ENCODE measurements at places on chromosomes 6 and 20. TPM values are rescaled to one million over a fixed set of nuclear protein-coding genes. Genes with fewer than 3 reads are reported as not detected.
A peak's percentile ranks its signal among the peaks of the same experiment; 100 is the strongest.

DNA sequence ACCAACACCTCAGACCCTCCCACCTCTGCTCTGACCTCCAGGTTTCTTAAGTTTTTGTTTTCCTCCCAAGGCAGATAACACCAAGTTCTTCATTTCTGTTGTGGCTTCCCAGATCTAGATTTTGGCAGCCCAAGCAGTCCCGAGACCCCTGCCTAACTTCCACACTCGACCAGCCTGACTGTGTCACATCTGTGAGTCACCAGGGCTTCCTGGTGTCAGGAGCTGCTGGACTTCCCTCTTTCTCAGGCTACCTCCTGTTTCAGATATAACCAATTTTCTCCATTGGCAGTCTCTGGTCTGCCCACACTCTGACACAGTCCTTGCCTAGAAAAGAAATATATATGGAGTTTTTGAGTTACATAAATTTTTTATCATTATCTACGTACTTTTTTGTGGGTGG is 46.1 kb upstream of the CCN6 start:
- no peak overlapping the region for H3K4me3 ChIP-seq
- no peak overlapping the region for H3K27ac ChIP-seq
- H3K27me3 ChIP-seq, result no peaks in the 10 kb centered on the region
- no peaks in the 10 kb centered on the region for H3K4me1 ChIP-seq
- DNase-seq, result no peak

DNA sequence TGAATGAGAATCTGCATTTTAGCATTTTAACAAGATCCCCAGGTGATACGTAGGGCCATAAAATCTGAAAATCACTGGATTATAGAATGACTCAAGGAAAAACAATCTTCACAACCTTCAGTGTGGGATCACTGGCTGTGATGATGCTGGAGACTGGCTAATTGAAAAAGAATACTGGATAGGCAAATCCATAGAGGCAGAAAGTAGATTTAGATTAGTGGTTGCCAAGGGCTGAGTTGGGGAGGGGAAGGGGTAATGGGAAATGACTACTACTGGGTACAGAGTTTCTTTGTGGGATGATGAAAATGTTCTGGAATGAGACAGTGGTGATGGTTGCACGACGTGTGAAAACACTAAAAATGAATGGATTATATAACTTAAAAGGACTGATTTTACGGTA is 84.1 kb downstream of the CDK19 start:
- H3K27me3 ChIP-seq, result no peaks in the 10 kb centered on the region
- no peak for DNase-seq
- no peak overlapping the region for H3K4me3 ChIP-seq
- H3K4me1 ChIP-seq, result no peaks in the 10 kb centered on the region
- no peak overlapping the region for H3K27ac ChIP-seq

MRAP2 gene
- not detected for total RNA-seq

DNA sequence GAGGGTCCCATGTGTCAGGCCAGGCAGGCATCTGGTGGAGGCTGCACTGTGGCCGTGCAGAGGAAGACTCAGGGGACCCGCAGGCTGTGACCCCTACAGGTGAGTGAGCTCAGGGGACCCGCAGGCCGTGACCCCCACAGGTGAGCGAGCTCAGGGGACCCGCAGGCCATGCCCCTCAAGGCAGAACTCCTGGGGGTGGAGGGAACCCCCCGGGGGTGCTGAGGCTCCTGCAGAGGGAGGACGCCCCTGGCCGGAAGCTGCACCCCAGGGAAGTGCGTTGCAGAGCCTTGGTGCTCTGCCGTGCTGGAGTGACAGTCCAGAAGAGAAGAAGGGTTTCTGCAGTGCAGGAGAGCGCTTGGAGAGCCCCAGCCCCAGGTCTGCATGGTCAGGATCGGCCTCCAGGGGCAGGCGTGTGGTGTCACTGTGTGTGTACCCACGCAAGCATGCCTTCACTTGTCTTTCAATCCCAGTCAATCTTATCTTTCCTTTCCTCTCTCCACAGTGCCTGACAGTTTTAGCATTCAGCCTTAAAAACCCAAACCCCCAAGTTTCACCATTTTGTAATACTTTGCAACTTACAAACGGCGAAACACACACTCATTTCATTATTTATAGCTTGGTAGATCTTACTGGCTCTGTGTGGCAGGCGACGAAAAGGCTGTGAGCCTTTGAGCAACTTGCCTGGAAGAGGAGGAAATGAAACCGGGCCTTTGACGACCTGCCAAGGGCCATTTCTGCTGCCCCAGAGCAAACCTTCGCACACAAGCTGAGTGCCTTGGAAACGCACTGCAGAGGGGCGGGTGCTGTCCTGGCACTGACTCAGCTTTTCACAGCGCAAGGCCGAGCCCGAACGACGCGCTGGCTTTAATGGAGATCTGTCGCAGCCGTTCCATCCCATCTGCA is 101.4 kb upstream of the AGPAT4 start:
- H3K27me3 ChIP-seq, result peaks cover 19% of the 10 kb centered on the region
- H3K4me3 ChIP-seq, result no peak overlapping the region
- no peak overlapping the region for H3K27ac ChIP-seq
- H3K36me3 ChIP-seq, result no peaks in the 10 kb centered on the region
- H3K4me1 ChIP-seq, result no peaks in the 10 kb centered on the region

- H3K27me3 ChIP-seq, result no peaks in the 10 kb centered on the region
- DNase-seq, result peak; percentile 49
- peak overlapping the region; percentile 25 for H3K27ac ChIP-seq
- H3K4me1 ChIP-seq, result peaks cover 52% of the 10 kb centered on the region
- no peaks in the 10 kb centered on the region for H3K36me3 ChIP-seq
- H3K4me3 ChIP-seq, result no peak overlapping the region
Measured at GRCh38 chr20:47854687-47855212, 69.5 kb upstream of the SULF2 start.

GRCh38 chr6:93423542-93423941 is 4.2 kb upstream of the EPHA7 start:
- no peak overlapping the region for H3K27ac ChIP-seq
- H3K4me1 ChIP-seq, result no peaks in the 10 kb centered on the region
- H3K36me3 ChIP-seq, result no peaks in the 10 kb centered on the region
- DNase-seq, result peak; percentile 30
- H3K27me3 ChIP-seq, result no peaks in the 10 kb centered on the region

DNA sequence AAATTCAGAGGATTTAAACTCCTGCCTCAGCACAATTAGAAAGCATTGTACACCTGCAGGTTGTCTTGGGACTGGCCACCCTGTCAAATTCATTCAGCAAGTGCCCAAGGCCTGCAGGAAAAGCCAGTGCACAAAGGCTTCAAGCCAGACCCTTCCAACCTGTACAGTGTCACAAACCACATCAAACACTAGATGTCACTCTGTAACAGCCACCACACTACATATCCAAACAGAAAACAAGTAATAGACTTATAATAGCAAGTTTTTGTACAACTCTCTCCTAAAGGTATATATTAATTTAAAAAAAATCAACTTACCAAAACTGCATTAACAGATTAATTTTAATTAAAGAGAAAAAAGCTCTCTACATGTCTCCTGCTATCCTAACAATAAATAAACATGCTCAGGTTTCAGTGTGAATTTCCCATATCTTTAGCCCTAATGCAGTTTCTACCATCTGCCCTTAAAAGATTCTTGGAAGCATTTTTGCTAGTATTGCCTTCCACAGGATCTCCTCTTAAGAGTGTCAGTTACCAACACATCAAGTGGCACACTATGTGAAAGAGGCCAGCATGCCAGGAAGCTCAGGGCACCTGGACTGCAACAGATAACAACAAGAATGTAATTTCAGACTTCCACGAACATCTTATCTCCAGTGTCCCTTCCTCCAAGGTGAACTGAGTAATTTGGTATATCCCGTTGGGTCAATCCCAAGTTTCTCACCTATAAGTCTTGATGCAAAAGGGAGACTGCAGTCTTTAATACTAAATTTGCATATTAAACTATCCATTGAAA is 47.5 kb downstream of the RALGAPA2 start:
- H3K27me3 ChIP-seq, result no peaks in the 10 kb centered on the region
- no peak overlapping the region for H3K27ac ChIP-seq
- DNase-seq, result no peak
- H3K36me3 ChIP-seq, result no peaks in the 10 kb centered on the region
- H3K4me1 ChIP-seq, result no peaks in the 10 kb centered on the region
- H3K4me3 ChIP-seq, result no peak overlapping the region

CST5 gene
- 0.93 TPM for total RNA-seq

TBPL1 gene
- 11.0 TPM for total RNA-seq

GRCh38 chr20:23144856-23145255 is 58.7 kb upstream of the CD93 start:
- peak overlapping the region; percentile 93 for H3K27ac ChIP-seq
- DNase-seq, result no peak
- no peak overlapping the region for H3K4me3 ChIP-seq
- H3K27me3 ChIP-seq, result no peaks in the 10 kb centered on the region
- peaks cover 88% of the 10 kb centered on the region for H3K4me1 ChIP-seq

DNA sequence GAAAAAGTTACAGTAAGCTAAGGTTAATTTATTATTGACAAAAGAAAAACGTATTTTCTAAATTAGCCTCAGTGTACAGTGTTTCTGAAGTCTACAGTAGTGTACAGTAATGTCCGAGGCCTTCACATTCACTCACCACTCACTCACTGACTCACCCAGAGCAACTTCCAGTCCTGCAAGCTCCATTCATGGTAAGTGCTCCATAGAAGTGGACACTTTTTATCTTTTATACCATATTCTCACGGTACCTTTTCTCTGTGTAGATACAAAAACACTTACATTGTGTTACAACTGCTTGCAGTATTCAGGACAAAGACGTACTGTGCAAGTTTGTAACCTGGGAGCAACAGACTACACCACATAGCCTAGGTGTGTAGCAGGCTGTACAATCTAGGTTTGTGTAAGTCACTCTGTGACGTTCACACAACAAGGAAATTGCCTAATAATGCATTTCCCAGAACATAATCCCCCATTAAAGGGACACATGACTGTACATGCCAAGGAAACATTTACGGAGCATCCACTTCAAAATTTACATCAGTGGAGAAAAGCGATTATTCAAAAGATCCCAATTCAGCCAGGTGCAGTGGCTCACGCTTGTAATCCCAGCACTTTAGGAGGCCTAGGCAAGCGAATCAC is 133.4 kb downstream of the BANF2 start:
- H3K27ac ChIP-seq, result no peak overlapping the region
- peaks cover 8% of the 10 kb centered on the region for H3K4me1 ChIP-seq
- H3K36me3 ChIP-seq, result no peaks in the 10 kb centered on the region
- H3K4me3 ChIP-seq, result no peak overlapping the region
- H3K27me3 ChIP-seq, result no peaks in the 10 kb centered on the region
- DNase-seq, result no peak

GRCh38 chr20:4247898-4248858 is 232.8 kb upstream of the RNF24 start:
- H3K27me3 ChIP-seq, result no peaks in the 10 kb centered on the region
- no peaks in the 10 kb centered on the region for H3K36me3 ChIP-seq
- no peaks in the 10 kb centered on the region for H3K4me1 ChIP-seq
- no peak overlapping the region for H3K27ac ChIP-seq
- no peak for DNase-seq

CD93 gene
- total RNA-seq, result 0.07 TPM

PAK5 gene
- not detected for total RNA-seq

FOXA2 gene
- not detected for total RNA-seq

NT5E gene
- 90.4 TPM for total RNA-seq

- H3K27me3 ChIP-seq, result no peaks in the 10 kb centered on the region
- no peak for DNase-seq
- no peaks in the 10 kb centered on the region for H3K36me3 ChIP-seq
- peaks cover 40% of the 10 kb centered on the region for H3K4me1 ChIP-seq
Measured at GRCh38 chr6:106097411-106098231, 11.5 kb downstream of the PRDM1 start.

OR10C1 gene
- total RNA-seq, result not detected

PSMB1 gene
- total RNA-seq, result 169 TPM

DNA sequence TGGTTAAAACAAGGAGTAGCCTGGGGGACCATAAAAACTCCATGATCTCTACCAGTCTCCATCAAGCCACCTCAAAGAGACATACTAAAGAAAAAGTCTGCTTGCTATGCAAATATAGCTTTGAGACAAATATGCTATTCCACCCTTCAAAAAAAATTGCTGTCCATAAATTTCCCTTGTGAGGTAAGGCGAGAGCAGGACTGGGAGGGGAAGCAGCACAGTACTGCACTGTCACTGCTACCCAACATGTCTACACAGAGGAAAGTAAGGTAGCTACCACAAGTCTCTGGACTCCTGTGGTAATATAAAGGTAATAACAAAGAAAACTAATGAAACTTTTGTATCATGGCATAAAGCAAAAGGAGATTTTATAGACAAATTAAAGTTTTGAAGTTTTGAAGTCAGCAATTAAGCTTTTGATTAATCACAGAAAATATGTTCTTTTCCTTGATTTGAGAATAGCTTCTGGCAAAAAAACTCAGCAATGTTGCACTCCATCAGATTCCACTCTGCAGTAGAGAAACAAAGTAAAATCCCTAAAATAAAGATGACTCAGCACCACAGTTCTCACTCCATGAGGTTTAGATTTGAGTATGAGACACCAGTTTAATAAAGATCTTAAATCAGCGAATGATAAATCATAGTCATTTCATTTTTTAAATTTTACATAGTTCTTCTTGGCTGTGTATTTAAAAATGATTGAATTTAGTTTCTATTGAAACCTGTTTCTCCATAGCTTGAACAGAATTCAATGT is 602.4 kb downstream of the COL12A1 start:
- no peak for DNase-seq
- no peak overlapping the region for H3K4me3 ChIP-seq
- H3K27ac ChIP-seq, result no peak overlapping the region
- H3K4me1 ChIP-seq, result peaks cover 26% of the 10 kb centered on the region
- no peaks in the 10 kb centered on the region for H3K36me3 ChIP-seq
- no peaks in the 10 kb centered on the region for H3K27me3 ChIP-seq

- DNase-seq, result peak; percentile 63
- H3K36me3 ChIP-seq, result no peaks in the 10 kb centered on the region
- H3K27me3 ChIP-seq, result no peaks in the 10 kb centered on the region
Measured at GRCh38 chr20:40565001-40565681, 123.9 kb downstream of the MAFB start.

DNA sequence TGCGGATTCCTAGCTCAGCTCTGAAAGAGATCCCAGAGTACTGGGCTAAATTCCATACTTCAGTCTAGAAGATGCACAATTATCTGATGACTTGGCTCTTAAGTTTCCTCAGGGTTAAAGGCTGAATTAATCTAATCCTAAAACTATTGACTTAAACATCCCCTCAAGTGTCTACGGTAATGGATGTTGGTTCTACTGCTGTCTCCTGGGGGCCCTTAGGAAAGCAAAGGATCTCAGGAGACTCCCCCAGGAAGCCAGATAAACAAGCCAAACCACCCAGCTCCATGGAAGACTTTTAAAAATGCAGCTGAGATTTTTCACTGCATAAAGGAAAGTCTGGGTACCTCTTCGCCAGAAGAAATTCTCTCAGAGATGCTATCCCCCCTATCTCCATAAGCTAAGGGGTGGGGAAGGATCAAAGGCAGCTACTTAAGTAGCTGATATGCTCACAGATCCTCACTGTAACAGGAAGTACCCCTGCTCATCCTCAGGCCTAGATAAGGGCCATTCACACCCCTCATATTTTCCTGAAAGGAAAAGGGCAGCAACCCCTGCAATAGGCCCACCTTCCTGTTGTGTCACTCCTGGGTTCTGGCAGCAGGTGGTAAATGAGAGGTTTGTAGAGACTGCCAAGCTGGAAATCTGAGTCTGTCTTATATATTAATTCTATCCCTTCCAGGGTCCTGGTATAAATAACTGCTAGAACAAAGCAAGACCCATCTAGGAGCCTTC is 9.3 kb downstream of the NDRG3 start:
- no peaks in the 10 kb centered on the region for H3K27me3 ChIP-seq
- H3K4me1 ChIP-seq, result no peaks in the 10 kb centered on the region
- no peak for DNase-seq
- no peak overlapping the region for H3K4me3 ChIP-seq
- H3K27ac ChIP-seq, result no peak overlapping the region
- H3K36me3 ChIP-seq, result no peaks in the 10 kb centered on the region
